ENCODE measurements at places on chromosomes 2 and 18. TPM values are rescaled to one million over a fixed set of nuclear protein-coding genes. Genes with fewer than 3 reads are reported as not detected.

- ATAC-seq, result no peak
Observed at GRCh38 chr2:7004636-7005035, 87.4 kb downstream of the RNF144A start.

DNA sequence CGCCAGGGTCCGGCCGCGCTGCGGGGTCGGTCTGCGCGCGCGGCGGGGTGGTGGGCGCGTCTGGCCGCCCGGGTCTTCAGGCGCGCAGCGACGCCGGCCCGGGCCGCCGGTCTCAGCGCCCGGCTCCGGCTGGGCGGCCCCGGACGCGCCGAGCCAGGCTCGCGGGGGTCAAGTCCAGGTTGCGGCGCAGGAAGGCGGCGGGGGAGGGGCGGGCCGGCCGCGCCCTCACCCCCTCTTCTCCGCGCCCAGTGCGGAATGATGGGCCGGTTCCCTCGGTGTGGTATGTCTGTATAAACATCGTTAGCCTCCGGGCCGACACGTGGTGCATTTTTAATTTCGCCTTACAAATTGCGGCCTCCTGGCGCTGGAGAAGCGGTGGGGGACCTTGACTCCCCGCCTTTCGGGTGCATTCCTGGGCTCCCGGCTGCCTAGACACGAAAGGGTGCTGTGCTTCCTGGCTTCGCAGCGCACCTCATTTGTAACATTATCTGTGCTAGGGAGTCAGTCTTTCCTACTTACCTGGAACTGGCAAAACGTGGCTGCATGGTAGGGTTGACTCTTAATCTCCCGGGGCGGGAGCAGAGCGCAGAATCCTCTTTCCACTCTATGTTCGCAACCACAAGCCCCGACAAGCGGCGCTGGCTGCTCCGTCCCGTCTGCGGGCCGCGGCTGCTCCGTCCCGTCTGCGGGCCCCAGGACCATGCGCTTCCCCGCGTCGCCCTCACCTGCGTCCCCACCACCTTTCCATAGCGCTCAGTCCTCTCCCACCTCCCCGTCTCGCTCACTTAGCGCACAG, 69.0 kb downstream of the CTAGE1 start:
- ATAC-seq, result peak; percentile 78

PDIA6 gene
- 154 TPM for total RNA-seq

GRCh38 chr18:80191264-80191663, 56.0 kb downstream of the PARD6G start:
- no peak for ATAC-seq

- ATAC-seq, result peak; percentile 49
Observed at GRCh38 chr2:130819608-130820278, 17.0 kb upstream of the ARHGEF4 start.

- peak; percentile 77 for ATAC-seq
Observed at GRCh38 chr2:118668431-118669424, 178.7 kb downstream of the EN1 start.

DNA sequence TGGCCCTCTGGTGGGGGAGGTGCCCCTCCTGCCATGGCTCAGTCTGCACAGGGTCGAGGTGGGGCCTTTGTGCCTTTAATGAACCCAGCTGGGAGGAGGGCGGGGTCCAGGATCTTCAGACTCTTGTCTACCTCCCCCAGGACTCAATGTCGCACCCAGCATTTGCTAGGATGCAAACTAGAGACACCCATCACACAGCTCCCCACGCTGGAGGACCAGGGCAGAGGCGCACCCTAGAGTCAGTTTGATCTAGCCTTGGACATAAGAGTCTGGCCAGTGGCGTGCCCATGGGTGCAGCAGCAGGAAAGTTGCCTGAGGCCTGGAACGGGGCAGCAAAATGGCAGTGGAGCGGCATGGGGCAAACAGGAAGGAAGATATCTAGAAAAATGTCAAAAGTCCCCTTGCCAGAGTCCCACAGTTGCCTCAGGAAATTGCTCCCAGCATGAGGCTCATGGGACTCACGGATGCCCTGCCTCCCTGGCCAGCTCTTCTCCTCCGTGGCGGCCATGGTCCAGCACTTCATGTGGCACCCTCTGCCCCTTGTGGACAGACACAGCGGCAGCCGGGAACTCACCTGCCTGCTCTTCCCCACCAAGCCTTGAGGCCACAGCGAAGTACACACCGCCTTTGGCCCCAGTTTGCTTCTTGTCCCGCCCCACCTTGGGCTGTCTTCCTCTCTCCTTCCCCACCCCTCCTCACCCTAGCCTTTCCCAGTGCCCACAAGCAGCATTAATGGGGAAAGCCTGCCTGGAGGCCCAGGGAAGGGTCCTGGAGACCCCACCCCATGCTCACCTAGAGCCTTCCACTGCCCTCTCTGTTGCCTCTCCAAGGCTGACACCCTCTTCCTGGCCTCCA, 17.7 kb downstream of the SH2D6 start:
- no peak for ATAC-seq

DNA sequence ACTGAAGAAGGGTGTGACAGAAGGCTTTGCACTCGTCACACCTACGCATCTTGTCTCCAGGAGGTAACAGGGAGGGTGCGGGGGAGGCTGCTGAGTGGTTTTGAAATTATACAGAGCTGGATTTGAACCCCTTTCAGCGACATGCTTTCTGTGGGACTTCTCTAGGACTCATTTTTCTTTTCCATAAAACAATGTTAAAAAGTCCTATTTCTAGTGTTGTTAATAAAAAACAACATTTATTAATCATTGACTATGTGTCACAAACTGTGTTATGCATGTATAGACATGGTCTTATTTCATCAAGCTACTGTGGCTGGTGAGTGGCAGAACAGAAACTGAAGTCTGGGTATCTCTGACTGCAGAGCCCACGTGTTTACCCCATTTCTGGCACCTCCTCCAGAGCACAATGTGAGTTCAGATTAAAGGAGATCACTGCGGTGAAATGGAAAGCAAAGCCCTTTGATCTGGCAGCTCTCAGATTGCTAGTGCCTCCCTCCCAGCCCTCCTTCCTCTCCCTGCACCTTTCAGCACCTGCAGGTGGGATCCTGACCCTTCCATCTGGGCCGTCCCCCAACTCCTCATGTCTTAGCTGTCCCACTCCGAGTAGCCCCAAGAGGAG, 315.5 kb upstream of the MYT1L start:
- no peak for ATAC-seq

UGT1A4 gene
- total RNA-seq, result not detected

DNA sequence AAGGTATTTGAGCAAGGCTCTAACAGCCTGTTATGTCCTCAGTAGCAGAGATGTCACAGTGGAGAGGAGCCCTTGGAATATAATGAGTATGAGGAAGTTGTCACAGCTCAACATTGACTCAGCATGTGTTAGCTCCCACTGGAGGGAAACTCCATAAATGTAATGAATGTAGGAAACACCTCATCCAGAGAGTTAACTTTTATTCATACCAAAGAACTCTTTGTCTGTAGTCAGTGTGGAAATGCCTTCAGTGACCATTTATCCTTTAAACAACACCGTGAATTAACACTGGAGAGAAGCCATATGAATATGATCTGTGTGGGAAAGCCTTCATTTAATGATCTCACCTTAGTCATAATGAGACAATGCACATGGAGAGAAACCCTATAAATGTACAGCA, 59.7 kb downstream of the CYP1B1 start:
- ATAC-seq, result no peak

- no peak for ATAC-seq
Observed at GRCh38 chr2:24704692-24705091, 88.5 kb downstream of the PTRHD1 start.

DNA sequence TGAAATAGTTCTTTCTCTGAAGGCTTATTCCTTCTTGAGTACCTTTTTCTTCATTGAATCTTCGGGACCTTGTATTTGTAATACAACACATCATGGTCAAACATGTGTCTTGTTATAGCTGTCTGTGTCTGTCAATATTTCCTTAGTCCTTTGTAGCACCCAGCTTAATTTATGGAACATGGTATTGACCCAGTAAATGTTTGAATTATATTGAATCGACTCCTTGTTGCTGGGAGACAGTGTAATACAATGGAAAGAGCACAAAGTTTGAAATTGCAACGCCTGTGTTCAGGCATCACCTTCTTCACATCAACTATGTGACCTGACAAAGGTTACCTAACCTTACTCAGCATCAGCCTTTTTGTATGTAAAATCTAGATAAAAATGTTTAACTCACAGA, 267.2 kb upstream of the CYRIA start:
- ATAC-seq, result no peak

- ATAC-seq, result no peak
Observed at GRCh38 chr2:28233164-28233676, 159.4 kb upstream of the FOSL2 start.

- ATAC-seq, result no peak
Observed at GRCh38 chr2:83081826-83082690, 1377.0 kb downstream of the SUCLG1 start.

DNA sequence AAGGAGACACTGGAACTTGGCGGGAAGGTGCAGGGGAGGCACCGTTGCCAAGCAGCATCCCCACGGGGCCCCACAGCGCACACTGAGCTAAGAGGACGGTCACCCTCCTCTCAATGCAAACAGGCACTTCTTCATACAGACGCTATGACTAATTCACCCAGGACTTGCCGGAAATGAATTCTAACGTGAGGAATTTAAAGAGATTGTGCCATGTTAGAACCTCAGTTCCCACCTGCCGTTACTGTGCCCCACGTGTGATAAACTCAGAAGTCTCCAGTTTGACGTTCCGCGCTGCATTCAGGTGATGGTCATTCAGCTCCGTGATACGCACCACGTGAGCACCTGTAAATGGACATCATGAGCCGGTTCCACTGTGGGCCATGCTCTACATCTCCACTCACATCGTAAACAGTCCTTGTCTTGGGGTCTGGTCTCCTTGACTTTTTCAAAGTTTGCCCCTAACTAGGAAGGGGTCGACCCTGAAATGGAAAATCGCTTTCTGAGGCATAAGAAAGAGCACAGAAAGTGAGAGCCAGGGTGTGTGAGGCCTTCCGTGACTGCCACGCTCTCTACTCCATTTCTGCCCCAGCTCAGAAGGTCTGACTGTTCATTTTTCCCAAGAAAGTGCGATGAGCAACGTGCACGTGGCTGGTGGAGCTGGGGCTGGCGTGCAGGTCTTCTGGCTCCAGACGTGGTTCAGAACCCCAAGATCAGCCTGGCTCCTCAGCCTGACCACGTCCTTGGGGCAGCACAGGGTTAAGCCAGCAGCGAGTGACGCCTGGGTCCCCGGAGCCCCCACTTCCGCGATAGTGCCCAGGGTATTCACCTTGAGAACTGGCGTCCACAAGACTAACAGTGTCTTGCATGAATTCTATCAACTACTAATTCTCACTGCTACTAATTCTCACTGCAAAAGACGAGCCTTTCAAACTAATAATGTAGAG, 35.1 kb downstream of the TMEM18 start:
- no peak for ATAC-seq

FHL2 gene
- 76.7 TPM for total RNA-seq

DNA sequence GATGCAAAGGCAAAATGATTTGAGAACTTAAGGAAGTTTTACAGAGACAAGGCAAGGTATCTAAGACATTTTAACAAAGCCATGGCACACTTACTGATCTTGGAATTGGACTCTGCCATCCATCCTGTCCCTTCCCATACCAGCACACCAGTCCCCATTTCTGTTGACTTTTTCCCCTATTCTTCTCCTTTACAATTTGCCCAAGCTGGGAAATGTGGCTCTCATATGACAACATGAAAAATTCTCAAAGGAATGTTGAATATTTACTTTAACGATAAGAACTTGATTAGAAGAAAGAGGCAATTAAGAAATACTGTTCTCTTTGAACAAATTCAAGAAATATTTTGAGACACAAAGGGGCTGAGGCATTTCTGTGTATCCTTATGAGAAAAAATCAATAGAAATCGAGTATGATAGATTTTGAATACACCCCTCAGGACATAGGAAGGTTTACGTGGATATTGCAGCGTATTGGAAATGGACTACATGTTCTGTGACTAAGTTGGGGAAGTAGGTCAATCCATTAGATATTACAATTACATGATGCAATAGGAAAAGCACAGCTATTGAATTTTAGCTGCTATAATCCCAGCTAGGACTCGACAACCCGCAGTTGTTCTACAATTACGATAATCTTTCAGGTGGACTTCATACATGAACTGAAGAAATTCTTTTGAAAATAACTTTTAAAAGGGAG, 201.6 kb downstream of the TRIB2 start:
- ATAC-seq, result peak; percentile 68

RGPD3 gene
- total RNA-seq, result 0.63 TPM

DNA sequence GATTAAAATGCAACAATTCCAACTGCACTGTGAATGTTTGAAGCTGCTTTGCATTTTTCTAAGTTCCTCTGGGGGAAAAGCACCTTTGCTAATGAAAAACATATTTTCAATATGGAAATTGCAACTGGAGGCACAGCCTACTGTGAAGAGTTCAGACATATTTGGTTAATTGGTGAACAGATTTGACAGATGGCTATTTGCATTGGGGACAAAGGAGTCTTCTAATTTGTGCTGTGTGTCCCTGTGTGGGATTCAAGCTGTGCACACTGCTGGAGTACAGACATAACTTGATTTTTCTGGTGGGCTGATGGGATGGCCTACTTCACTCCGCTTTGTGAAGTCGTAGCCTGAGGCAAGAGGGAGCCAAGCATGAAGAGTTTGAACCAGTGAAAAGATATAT, 40.7 kb upstream of the ARHGAP25 start:
- no peak for ATAC-seq

- ATAC-seq, result no peak
Observed at GRCh38 chr18:34342960-34343359, 118.2 kb upstream of the NOL4 start.

DNA sequence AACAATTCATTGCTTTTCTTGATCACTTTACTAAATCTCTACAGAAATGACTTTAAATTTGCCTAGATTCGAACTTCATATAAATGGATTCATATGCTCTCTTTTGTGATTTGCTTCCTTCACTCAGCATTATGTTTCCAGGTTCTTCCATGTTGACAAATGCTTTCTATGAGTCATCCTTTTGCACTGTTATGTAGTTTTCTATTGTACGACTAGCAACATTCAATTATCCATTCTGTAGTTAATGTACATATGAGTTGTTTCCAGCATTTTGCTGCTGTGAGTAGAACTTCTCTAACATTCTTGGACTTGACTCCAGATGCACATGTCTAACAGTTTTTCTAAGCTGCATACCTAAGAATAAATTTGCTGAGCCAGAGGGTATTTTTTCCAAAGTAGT, 66.5 kb upstream of the NEUROD1 start:
- peak; percentile 44 for ATAC-seq

- ATAC-seq, result no peak
Observed at GRCh38 chr2:118279005-118279404, 190.7 kb downstream of the INSIG2 start.

DNA sequence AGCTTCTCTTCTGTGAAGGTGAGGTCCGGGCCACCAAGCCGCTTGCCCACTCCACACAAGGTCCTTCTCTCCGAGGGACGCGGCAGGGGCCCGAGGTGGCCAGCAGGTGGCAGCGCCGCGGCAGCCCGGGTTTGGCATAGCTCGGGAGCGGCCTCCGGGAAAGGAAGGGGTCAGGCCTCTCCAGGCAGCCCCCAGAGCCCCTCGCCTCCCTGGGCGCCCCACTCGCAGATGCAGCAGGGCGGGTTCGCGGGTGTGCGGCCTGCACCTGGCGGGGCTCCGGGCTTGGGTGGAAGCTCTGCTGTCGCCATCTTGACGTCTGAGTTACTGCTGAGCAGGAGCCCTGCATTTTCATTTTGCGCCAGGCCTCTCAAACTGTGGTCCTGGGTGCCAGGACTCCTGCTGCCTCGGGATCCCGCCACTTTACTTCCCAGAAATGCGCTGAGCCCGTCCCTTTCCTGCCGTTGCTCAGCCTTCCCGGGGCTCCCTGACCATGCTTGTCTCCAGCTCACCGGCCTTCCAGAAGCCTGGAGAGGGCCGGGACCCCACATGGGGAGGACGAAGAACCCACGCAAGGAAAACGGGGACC, 18.6 kb upstream of the NCL start:
- peak; percentile 84 for ATAC-seq

GRCh38 chr2:224395620-224396390, 6.1 kb downstream of the FAM124B start:
- peak; percentile 21 for ATAC-seq

Data from motor neuron (in vitro differentiated cells).